Amniotic stem cell (primary cell): ENCODE measurements at places on chromosomes 5 and 9.

- DNase-seq = no peak
Observed at GRCh38 chr5:56692359-56693219, 122.8 kb upstream of the MAP3K1 start.

- no peak for DNase-seq
Observed at GRCh38 chr9:79396168-79396567, 175.6 kb upstream of the TLE4 start.

DNA sequence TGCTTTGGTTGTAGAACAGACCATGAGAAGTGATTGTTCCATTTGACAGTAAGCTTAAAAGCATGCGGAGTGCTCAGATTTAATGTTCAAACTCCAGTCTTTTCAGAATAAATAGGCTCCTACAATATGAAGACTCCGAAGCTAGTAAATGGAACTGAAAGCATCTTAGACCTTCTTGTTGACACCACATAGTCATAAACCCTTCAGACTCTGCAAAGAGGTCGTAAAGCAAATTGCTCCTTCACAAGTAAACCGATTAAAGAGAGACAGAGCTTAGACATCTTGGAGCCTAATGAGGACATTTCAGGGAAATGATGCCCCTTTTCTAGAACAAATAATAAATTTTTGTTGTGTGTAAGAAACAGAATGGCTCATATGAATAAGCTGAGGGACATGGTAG lies 511.0 kb upstream of the RIOK2 start:
- no peak for DNase-seq

DNA sequence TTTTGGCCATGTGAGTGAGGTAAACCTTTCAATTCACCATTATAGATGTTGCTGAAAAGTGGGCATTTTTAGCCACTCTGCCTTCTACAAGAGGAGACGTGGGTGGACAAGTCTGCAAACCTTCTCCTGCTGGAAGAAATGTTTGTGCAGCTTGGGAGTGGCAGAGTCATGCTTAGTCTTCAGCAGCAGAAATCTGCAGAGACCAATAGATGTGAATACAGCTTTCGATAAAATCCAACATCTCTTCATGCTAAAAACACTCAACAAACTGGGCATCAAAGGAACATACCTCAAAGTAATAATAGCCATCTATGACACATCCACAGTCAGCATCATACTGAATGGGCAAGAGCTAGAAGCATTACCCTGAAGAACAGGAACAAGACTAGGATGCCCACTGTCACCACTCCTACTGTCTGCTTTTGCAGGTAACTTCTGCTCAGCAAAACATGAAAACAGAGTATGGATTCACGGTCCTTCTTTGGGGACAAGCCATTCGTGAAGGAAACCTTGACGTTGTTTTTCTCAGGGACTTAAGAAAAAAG lies 91.3 kb downstream of the RALGPS1 start:
- no peak for DNase-seq

DNA sequence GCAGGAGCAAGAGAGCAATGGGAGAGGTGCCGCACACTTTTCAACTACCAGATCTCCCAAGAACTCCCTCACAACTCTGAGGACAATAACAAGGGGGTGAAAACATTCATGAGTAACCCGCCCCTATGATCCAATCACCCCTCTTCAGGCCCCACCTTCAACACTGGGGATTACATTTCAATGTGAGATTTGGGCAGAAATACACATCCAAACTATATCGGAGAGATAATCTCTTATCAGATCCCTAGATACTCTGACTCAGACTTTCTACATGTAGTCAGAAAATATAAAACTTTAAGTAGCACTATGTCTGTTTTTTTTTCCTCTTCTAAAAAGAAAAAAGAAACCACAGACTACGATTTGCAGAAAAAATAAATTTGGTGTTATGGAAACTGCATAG lies 1595.9 kb upstream of the NUDT12 start:
- no peak for DNase-seq

DNA sequence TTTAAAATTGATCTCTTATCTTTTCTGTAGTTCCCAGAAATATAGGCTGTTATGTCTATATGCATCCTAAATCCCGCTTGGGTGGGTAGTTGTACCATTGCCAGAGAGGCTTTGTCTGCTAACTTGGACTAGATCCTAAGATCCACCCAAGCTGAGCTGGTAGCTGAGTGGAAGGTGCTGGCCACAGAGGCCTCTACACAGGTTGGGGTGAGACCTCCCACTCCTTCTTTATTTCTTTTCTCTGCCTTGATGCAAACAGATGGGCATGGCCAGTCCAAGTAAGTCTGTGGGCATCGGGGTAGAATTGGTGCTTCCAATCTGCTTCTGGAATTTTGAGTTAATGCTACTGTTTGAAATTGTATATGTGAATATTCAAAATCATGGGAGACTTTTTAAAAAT lies 14.4 kb upstream of the GADD45G start:
- no peak for DNase-seq

- DNase-seq = no peak
Observed at GRCh38 chr9:4147476-4148230, 152.2 kb downstream of the GLIS3 start.

GRCh38 chr9:105047742-105048041 lies 119.7 kb upstream of the ABCA1 start:
- DNase-seq = no peak

DNA sequence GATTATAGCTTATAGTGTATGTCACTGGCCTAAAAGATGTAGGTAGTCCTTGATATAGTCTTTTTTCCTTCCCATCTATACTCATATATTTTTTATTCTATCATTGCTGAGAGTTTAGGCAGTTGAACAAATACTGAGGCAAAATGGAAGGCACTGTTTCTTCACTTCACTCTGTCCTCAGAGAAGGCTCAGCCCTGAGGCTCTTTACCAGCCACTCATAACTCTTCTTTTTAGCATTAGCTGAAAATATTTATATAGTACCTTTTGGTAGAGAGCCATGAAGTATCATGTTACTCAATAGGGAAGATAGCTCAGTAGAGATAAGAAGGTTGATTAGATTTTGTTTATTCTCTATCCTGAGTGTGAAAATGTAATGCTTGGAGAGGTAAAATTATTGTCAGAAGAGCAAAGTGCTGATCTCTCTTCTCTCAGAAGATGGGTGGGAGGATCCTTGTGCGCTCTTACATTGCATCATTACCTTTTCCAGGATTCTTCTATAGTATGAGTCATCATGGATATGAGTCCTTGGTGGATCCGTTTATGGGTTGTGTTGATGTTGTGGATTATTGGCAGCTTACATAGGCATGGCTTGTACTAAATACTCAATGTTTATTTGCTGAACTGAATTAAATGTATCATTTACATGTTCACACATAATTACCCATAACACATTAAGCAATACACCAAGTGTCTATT lies 88.1 kb downstream of the ANXA1 start:
- DNase-seq = no peak

GRCh38 chr9:77744841-77745430 lies 96.8 kb upstream of the GNA14 start:
- no peak for DNase-seq

GRCh38 chr9:104772714-104773510 lies 9.0 kb downstream of the NIPSNAP3B start:
- DNase-seq = no peak

DNA sequence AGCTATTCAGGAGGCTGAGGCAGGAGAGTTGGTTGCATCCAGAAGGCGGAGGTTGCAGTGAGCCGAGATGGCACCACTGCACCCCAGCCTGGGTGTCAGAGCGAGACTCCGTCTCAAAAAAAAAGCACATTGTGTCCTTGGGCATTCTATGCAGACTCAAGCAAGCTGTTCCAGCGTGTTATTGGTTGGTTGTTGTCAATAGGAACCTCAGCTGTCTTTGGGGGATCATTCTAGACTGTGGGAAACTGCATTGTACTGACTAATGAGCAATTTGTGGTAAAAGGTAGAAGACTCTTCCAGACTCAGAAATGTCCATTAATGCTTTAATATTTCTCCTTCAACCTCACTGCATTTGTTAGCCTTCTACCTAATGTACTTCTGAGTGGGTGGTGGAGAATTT lies 379.5 kb upstream of the GRAMD2B start:
- no peak for DNase-seq

- no peak for DNase-seq
Observed at GRCh38 chr5:72288924-72289323, 31.1 kb downstream of the MRPS27 start.

DNA sequence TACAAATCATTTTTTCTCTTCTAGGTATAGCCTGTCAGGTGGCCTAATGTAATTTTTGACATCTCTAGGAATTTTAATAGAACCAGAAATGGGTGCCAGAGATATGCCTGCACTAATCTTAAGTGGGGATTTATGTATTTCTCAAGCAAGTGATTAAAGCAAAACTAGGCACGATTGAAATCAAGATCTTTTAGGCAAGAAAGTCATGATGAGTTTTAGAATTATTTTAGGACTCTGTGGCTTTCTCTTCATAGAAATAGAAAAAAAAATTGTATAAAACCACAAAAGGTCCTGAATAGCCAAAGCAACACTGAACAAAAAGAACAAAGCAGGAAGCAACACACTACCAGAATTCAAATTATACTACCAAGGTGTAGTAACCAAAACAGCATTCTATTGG lies 952 bp upstream of the AMACR start:
- no peak for DNase-seq

DNA sequence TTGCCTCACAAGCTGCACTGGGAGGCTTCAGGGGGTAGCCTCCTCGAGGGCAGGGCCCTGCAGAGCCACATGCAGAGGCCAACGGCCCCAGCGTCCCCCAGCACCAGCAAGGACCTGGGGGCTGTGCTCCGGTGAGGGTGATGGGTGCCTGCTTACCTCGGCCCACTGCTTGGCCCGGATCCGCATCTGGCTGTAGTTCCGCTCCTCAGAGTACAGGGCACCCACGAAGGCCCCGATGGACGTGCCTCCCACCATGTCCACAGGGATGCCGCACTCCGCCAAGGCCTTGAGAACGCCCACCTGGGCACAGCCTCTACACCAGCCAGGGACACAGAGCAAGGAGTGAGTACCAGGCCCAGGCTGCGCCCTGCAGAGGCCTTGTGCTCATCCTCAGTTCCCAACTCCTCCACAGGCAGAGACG lies 8.0 kb upstream of the NSMF start:
- DNase-seq = no peak

DNA sequence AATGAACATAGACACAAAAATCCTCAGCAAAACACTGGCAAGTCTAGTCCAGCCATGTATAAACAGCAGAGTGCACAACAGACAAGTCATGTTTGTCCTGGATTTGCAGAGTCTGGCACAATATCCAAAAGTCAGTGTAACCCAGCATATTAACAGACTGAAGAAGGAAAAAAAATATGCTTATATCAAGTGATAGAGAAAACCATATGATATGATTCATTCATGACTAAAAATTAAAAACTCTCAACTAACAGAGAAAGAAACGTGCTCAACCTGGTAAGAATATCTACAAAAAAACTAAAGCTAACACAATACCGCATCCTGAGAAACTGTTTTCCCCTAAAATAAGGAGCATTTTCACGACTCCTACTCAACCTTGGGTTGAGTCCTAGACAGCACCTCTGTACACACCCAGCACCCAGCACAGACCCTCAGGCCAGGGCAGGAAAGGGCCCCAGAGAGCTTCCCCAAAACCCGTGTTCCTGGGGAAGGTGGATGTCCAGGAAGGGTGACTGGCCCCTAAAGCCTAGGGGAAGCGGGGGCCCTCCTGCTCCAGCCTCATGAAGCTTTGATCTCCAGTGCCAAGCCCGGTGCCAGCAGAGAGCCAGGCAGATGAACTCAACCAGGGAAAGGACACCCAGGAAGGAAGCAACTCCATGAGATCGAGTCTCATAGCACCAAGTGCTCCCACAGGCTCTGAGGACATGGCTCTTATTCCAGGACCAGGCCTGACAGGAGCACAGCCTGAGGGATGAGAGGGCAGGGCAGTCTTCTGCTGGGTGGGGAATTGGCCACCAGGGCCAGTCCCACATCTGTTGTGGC lies 38.9 kb downstream of the ADAMTS2 start:
- DNase-seq = no peak

GRCh38 chr9:114655689-114656088 lies 1.9 kb downstream of the TEX53 start:
- DNase-seq = no peak

DNA sequence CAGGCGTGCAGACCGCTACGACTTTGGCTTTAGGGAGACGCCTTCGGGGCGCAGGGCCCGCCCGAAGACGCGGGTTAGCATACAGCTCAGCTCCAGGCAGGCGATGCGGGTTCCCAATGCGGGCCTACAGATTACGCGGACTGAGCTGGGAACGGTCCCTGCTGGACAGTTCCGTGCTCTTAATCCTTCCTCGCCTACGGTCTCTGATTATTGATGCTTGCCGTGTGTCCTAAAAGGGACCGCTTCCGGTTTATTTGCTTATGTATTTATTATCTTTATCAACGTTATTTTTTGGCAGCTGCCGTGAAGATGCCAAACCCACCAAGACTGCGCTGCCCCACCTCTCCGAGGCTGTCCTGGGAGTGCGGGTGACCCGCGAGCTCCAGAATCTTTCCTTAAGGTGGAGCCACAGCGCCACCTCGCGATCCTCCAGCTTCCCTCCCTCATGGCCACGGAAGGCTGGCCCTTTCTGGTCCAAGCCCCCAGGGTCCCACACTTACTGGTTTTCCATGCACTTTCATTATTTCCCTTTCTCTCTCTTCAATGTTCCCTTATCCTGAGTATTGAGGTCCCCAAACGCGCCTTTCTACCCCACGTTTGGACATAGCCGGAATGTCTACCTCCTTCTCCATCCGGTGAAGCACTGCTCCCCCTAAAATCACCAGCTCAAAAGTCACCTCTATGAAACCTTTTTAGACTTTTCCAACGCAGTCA lies 7.0 kb upstream of the EBF1 start:
- peak; percentile 68 for DNase-seq

DNA sequence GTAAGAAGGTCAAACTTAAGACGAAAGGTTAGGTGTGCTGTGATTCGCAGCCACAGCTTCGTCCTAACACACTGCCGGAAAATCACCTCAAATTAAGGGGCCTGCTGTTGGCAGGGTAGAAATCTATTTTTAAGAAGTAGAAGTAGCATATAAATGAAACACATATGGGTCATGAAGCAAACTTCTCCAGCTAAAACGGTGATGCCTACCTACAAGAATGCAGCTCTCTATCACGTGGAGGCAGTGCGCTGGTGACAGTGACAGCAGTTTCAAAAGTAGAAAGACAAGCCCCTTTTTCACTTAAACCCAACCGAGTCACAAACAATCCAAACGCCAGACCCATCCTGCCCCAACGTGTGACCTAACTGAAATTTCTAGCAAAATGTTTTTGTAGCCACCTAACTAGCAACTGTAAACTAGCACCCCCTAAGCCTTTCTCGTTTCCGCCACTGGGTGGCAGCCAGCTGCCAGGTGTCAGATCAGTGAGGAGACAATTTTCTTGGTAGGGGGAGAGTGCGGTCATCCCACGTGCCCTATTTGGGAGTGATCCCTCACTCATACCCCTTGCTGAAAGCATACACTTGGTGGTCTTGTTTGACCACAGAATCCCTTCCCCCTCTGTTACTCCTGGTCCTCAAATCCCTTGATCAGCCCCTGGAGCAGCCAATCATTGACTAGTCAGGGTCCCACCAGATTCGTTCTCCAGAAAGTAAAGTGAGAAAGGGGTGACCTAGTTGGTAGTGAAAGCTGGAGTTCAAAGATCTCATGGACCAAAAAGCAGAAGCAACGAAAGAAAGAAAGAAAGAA lies 71.8 kb upstream of the MAMDC2 start:
- peak; percentile 23 for DNase-seq
